ENCODE measurements at places on chromosomes 12 and 14.
A peak's percentile ranks its signal among the peaks of the same experiment; 100 is the strongest.

DNA sequence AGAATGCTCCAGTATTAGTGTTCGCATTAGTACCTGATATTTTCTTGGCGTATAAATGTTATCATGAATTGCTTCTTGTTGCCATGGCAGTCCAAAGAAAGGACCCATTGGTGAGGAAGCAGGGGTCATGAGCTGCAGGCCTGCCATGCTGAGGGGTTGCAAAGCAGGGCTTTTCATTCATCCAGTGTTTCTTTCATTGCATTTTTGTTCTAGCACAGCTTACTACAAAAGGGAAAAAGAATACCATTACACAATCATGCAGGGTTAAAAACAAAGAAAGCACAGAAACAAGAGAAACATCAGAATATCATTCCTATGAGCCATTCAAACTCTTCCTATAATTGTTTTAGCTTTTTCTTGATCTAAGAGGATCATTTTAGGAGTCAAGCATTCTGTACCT, 24.0 kb downstream of the DICER1 start:
- no peak for DNase-seq

GRCh38 chr14:59419303-59419702, 45.9 kb downstream of the GPR135 start:
- DNase-seq: no peak

- peak; percentile 9 for DNase-seq
Measured at GRCh38 chr12:123854918-123855317, 92.8 kb downstream of the DNAH10 start.

DNA sequence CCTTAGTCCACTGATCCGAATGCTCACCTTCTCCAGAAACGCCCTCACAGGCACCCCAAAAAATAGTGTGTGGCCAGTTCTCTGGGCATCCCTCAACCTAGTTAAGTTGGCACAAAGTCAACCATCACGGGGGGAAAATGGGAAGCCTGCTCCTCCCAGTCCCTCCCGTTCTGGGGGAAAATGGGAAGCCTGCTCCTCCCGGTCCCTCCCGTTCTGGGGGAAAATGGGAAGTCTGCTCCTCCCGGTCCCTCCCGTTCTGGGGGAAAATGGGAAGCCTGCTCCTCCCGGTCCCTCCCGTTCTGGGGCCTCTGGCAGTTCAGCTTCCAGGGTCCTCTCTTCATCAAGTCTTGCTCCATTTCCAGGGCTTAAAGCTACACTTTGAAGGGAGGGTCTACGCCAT, 106.1 kb downstream of the RIMBP2 start:
- DNase-seq: no peak

- DNase-seq: no peak
Measured at GRCh38 chr12:89567691-89568239, 41.9 kb upstream of the POC1B start.

- DNase-seq: no peak
Measured at GRCh38 chr14:68233101-68233784, 413.7 kb downstream of the RAD51B start.

DNA sequence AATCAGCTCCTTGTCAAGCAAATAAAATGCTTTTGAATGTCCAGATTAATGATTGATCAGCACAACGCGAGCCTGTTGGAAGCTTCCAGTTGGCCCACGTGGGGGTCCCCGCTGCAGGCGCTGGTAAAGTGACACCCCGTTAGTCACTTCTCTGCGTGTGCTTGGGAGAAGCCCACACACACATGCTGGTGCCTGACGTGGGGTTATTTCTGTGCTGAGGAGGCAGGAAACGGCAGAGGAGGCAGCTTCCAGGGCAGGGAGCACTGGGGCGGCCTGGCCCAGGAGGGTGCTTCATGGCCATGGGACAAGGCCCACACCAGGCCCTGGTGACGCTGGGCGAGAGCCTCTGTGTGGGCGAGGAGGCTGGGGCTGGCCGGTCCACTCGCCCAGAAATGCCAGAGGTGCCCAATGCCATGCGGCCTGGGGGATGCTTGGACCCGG, 101.5 kb downstream of the KIF26A start:
- DNase-seq: no peak

GRCh38 chr12:100737168-100737567, 57.4 kb upstream of the ANO4 start:
- DNase-seq: no peak

- DNase-seq: no peak
Measured at GRCh38 chr12:101597164-101597563, 2.4 kb downstream of the MYBPC1 start.

DNA sequence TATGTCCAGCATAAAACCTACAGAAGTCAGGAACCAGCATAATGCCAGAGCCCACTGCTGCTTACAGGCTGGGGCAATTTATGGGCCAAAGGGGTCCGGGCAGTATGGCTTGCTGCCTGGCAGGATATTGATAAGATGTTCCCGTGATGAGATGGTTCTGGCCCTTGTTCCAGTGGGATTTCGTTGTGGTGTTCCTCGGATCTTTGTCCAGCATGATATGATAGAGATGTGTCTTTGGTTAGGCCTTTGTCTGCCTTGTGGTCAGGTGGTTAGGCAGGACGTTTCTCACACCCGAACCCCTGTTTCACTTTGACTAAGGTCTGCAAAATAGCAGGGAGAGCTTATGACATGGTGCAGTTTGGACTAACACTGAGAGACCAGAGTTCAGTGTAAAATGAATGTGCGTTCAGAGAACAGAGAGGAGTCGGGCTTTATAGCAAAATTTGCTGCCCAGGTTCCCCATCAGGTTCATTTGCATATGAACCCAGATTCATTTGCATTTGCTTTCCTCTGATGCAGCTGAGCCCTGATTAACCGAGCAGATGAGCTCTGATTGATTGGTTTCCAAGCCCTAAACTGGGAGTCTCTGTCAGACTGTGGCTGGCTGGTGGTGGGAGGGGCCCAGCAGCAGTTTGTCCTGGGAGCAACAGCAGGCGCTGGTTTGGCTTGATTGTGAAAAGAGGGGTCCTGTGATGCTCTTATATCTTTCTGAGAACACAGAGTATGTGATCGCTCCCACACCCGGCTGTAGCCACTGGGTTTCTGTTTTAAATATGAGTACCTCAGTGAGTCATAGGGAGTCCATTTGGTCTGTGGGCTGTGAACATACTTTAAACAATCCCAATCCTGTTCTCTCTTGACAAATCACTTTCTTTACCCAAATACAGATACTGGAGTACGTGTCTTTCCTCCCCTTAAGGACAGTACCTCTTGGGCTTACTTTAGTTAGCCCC, 156.3 kb upstream of the PZP start:
- no peak for DNase-seq

GRCh38 chr14:64873506-64874219, 6.0 kb downstream of the SPTB start:
- no peak for DNase-seq

- no peak for DNase-seq
Measured at GRCh38 chr12:112752303-112752702, 39.2 kb upstream of the RPH3A start.

DNA sequence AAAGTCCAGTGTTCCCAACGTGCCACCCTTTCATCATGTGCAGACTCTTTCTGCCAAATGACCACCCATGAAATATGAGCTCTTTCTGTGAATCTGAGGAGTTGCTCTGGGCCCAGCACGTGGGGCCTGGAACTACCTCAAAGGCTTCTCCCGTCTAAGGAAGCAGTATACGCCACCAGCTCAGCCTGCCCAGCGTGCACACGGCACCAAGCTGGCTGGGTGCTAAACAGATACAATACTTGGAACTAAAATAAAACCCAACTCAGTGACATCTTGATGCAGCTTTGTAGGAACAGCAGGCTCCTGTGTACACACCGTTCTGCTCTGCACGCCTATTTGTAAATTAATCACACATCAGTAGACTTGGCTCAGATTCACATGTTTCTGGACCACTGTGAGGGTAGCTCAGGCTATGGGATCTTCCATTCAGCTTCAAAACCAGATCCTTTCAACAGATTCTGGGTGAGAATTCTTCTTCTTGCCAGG, 74.8 kb downstream of the ARL6IP4 start:
- DNase-seq: no peak

GRCh38 chr14:48735607-48736006, 850.6 kb downstream of the RPS29 start:
- DNase-seq: no peak

- DNase-seq: no peak
Measured at GRCh38 chr12:98185606-98186005, 329.8 kb upstream of the TMPO start.

DNA sequence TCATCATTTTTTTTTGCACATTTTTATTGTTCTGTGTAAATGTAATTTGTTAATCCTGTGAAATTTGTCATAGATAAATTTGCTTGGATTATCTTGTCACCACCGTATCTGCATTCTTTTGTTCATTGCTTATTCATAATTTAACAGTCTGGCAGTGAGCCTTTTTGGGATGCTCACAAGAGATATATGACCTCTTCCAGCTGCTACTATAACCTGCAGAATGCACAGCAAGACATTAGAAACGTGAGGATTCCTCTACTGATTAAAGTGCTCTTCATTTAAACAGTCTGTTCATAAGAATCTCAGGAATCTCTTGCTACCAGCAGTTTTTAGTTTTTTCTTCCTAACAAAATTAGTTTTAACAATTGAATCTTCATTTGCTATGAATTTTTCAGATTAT, 9.1 kb downstream of the NPAS3 start:
- DNase-seq: no peak

DNA sequence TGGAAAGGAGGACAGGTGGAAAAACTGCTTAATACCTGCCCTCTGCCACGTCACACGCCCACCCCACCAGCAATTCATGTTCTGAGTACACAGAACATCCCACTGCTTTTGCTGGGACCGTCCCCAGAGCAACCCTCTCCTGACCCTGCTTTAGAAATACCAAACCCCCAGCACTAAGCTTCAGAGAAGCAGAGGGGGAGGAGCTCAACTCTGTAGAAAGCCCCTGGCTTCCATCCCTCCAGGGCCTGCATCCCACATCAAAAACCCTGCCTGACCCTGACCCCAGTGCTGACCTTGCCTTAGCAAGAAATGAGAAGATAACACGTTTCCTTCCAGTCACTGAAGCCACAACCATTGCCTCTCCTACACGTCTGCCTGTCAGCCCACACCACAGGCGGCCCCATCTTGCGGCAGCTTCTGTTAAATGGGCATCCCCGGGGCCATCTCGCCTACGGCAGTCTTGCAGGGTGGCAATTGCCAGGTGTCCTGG, 19.7 kb downstream of the VDR start:
- no peak for DNase-seq

- DNase-seq: no peak
Measured at GRCh38 chr14:32821964-32822653, 116.6 kb upstream of the NPAS3 start.

GRCh38 chr12:129901254-129901653, 2.6 kb downstream of the TMEM132D start:
- DNase-seq: no peak

DNA sequence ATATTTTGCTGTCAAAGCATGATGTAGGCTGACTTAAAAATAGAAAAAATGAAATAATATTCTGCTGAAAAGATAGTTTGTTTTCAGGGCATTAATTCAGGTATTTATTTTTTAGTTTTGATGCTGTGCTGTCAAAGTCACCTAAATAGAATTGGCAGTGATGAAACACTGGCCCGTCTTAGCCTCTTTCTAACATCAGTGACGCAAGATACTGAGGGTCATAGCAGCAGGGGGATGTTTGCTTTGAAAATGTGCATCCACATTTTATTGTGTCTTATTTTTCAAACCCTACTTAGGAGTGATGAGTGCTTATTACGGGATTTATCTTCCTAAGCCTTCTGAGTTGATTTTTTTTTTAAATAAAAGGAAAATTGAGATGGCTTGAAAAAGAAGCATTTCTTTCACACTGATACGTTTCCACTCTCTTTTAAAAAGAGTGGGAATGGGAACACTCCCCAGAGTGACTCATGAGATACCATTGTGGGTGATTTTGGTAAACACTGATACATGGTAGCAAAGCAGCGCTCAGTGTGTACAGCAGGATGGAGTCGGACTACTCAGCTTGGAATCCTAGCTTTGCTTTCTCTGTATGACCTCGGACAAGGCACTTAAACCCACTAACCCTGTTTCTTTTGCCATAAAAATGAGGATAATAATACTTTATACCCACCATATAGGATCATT, 290.8 kb downstream of the ERC1 start:
- no peak for DNase-seq

Data from Kasumi-1 (cell line).